ENCODE measurements at places on chromosomes 3 and 15.

DNA sequence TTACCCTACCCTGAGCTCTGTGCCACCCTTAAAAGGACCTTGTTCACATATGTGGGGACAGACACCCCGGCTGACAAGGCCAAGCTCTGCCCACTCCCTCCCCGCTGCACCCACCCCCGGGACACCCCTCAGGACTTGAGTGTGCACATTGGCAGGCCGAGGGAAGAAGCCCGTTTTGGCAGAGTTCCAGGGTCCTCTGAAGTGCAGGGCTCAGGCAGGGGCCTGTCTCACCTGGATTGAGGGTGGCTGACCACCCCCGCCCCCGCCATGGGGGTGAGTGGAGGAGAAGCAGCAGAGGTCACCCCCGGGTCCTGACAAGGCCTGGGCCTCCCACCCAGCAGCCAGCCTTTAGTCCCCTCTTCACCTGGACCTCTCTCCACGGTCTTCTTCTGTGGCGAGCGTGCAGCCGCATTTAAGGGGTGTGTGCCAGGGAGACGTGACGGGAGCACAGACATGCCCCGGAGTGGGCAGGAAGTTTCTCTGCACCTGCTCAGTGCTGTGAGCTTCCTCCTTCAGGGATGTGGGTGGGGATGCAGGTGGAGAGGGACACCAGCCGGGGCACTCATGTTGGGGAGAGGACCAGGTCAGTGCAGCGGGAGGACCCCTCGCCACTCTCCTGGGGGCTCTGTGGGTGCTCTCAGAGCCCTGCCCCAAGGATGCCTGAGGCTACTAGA lies 50.7 kb downstream of the LINGO1 start:
- no peak for DNase-seq

- DNase-seq = no peak
Observed at GRCh38 chr15:36370731-36371112, 208.7 kb upstream of the CDIN1 start.

DNA sequence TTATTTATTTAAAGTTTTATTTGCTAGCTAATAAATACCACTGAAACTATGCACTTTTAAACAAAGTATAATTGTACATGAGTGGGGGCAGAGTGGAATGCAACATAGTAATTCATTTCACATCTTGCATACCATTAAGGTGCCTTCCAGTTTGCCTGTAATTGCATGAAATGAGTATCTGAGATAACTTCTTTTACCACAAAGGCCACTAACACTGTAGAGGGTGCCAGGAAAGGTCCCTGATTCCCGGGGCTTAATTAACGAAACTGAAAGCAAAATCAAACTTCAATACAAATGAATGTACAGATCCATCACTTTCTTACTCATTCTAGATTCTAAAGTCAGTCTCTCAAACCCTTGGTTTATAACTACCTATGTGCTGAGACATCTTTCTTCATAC lies 2.1 kb downstream of the CD47 start:
- DNase-seq = peak; percentile 81

GRCh38 chr15:89368566-89369223 lies 34.1 kb upstream of the POLG start:
- no peak for DNase-seq

DNA sequence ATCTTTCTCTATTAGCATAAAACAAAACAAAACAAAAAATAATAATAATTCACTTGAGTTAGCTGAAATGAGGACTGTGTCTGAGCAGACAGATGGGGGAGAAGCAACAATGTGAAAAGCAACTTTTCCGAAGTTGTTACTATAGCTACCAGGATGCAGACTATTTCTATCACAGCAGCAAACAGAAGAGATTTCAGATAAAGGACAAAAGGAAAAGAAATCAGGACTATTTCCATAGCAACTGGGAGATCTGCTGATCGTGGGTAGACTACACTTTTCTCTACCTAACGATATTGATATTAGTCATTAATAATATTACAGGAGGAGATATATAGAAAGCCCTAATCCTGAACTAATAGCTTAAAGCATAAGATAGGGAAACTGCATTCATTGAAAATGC lies 321.7 kb downstream of the GABRG3 start:
- no peak for DNase-seq

GRCh38 chr3:37532168-37532567 lies 329.5 kb upstream of the CTDSPL start:
- no peak for DNase-seq

GRCh38 chr3:140428380-140428779 lies 249.5 kb upstream of the TRIM42 start:
- no peak for DNase-seq

DNA sequence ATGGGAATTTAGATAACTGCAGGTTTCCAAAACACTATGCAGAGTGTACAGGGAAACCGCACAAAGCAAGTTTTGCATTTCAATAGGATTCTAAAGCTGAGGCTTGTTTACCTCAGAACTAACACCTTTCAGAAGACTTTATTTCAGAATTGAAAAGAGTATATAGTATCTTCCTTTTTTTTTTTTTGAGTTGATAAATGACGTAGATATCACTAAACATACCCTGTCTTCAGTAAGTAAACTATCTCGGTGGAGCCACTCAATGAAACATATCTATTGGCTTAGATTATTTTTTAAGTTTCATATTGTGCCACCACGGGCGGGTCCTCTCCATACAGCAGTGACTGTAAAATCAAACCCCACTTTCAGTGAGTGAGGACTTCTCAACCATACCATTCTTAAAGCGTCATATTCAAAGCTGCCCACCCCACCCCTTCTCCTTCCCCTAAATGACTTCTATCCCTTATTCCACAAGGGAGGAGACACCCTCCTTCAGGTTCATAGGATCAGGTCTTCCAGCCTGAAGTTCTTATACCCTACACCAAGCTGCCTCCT lies 2.0 kb upstream of the TBL1XR1 start:
- DNase-seq = no peak

DNA sequence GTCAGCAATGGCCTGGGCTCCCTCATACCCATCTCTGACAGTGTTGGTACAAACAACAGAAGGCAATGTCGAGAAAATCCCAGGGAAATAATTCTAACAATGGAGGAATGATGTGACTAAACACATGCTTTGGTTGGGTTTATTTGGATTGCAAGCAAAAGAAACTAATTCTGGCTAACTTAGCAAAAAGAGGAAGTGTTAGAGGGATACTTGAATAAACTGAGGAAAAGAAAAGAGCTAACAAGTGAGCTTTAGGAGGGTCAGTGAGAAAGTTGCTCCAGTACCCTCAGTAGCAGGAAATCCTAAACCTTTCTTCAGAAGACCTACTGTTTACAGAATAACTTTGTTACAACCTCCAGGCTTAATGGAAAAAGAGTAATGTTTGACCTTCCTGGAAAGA lies 264.6 kb upstream of the WNT5A start:
- no peak for DNase-seq

- DNase-seq = no peak
Observed at GRCh38 chr15:56208641-56209155, 35.0 kb downstream of the RFX7 start.

DNA sequence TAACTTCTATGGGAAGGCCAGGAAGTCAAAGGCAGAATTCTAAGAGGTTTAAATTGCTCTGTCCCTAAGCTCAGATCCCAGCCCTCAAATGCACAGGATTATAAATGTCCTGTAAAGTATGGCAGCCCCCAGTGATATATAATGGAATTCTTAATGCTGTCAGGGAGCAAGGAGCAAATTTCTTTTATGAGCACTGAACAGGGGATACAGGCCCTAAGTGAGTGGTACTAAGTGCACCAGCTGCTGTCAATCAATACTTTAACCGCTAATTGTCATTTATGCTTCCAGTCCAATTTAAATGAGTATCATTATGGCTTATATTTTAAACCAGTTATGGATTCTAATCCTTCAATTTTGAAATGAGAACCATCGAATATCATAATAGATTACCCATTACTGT lies 4.7 kb downstream of the SLC9A9 start:
- DNase-seq = no peak

Data from stimulated activated naive CD8-positive, alpha-beta T cell treated with anti-CD3 and anti-CD28 coated beads, Interleukin-15, amount 100 ng/mL, for 72 hours (primary cell).